ENCODE measurements at places on chromosomes 12 and 14.

GRCh38 chr12:96241846-96242256 is 47.7 kb downstream of the ELK3 start:
- DNase-seq = peak; percentile 17

DNA sequence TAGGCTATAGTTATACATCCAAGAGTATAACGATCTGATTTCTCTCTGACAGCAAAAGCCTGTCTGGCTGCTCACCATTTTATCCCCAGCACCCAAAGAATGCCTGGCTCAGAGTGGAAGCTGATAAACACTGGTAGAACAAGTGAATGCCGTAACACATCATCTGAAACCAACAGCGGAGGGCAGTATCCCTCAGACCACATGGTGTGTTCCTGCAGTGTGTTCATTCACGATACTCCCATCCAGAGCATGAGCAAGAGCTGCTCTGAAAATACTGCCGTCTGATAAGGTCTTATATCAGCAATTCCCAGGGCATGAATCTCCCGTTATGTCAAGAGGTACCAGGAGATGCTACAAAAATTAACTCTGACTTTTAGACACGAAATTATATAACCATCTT is 95.9 kb downstream of the TTC7B start:
- DNase-seq = no peak

DNA sequence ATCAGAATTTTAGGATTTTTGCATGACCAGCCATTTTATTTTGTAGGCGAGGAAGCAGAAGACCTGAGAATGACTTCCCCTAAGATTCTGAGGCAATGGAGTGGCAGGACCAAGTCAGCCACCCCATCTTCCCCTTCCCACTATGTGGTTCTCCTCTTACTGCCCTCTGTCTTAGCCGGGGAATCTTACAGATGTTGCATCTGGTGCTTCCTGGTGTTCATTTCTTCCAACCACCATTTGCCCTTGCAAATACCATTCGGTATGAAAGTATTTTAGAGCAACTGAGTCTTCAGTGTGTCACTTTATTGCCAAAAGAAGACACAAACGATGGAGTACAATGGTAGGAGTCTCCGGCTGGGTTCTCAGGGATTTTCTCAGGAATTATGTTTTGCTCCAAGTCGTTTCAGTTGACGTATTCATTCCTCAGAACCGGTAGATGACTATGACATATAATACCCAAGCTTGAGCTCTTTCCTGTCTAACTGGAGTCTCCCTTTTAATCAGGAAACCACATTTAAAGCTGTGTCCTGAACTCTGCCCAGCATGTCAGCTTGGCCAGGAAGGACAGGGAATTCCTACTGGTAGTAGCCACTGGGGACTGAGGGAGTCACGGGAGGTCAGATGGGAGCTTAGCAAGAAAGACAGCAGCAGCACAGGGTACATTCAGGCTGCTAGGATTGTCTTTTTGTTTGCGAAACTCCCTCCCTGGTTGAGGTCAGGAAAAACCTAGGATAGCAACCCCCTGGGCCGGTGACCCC is 87.0 kb downstream of the SAMD4A start:
- no peak for DNase-seq

- no peak for DNase-seq
Observed at GRCh38 chr14:64737391-64738280, 33.4 kb downstream of the PLEKHG3 start.

DNA sequence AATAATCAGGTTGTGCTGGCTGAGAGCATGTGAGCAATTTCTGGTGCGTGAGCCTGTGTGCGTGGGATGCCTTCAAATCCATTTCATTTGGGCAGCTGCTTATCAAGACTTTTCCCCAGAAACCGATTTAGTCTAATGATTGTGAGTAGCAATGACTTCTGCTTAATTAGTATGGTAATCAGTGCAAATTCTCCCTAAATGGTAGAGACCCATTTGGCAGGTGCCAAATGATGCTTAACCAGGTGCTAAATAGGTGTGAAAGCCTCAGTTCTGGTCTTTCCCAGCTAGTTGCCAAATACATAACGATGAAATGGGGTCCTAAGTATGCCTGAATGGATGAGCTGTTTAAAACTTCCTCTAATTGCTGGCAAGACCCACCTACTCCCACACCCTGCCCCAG is 248.4 kb upstream of the CCDC196 start:
- no peak for DNase-seq

DNA sequence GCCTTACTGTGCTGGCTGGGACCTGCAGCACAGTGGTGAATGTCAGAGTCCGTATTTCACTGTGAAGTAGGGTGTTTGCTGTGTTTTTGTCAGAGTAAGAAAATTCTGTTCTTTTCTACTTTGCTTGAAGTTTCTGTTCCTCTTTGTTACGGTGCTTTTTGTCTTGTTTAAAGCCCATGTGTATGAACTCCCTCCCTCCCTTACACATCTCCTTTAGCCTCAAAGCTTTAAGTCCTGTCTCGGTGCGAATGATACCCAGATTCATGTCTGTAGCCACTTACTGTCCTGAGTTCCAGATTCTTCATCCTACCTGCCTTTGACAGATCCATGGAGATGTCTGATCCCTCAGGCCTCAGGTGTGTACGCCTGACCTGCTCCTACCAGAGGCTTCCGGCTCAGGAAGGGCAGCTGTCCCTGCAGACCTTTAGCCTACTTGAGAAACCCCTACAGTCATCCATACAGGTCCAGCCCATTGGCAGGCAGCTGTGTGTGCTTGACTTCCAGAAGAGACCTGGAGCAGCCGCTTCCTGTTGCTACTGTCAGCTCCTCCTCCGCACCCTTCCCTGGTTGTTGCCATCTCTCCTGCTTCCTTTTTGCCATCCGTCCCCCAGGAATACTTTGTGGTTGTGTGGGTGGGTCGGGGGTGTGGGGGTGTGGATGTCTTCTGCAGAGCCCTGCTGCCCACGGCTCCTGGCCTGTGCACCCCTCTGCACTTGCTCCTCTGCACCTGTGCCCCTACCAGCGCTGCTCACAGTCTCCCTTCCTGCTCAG is 72.9 kb downstream of the DDX51 start:
- no peak for DNase-seq

DNA sequence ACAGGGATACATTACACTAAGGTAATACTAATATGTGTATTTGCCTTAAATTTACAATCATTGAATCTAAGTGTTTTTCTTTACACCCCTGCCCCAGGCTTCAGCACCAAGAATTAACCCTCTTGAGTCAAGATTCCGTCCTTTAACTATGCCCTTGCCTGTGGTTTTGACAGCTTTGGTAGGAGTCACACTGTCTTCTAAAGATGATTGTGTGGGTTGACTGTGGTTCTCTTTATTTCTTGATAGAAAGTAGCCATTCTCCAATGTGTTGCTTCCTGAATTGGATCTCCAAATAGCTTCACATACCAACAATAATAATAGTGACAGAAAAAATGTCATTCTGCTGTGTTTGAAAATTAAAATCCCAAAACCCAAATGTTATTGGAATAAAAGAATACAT is 3.6 kb downstream of the CLEC7A start:
- no peak for DNase-seq

- DNase-seq = no peak
Observed at GRCh38 chr12:90262251-90262650, 553.6 kb upstream of the ATP2B1 start.

GRCh38 chr12:34345801-34346200 is 323.5 kb downstream of the ALG10 start:
- DNase-seq = no peak

- no peak for DNase-seq
Observed at GRCh38 chr12:16564675-16565074, 41.3 kb downstream of the LMO3 start.

DNA sequence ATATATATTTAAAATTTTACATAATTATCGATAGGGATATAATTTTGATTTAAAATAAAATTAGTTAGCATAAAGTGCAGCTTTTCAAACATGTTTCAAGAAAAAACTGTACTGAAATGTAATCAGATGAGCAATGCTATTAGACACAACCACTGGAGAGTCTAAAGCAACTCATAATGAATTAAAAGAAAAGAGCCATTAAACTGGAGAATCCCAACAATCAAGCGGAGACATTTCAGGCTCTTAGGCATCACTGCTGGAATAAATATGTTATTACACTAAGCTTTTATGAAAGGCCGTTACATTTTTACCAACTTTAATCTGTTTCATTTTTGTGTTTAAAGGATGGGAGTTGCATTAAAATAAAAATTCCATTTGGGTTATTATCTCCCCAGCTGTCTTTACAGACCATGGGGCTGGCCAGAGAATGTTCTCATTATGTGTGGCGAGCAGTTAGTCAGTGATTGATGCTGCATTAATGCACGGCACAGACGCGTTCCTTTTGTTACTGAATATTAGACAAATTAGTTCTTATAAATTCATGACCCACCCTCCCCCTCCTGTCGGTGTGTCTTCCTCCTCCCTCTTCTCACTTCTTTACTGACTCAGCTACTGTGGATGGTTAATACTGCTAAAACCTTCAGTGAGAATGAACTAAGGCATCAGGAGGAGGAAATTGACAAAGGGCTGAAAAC is 156.8 kb downstream of the PDZRN4 start:
- DNase-seq = no peak
